Stimulated activated CD4-positive, alpha-beta T cell treated with anti-CD3 and anti-CD28 coated beads, Interleukin-15, amount 100 ng/mL, for 1 hour (primary cell): ENCODE measurements at places on chromosomes 4 and X.

- no peak for DNase-seq
Measured at GRCh38 chr4:156635051-156635450, 336.5 kb downstream of the PDGFC start.

DNA sequence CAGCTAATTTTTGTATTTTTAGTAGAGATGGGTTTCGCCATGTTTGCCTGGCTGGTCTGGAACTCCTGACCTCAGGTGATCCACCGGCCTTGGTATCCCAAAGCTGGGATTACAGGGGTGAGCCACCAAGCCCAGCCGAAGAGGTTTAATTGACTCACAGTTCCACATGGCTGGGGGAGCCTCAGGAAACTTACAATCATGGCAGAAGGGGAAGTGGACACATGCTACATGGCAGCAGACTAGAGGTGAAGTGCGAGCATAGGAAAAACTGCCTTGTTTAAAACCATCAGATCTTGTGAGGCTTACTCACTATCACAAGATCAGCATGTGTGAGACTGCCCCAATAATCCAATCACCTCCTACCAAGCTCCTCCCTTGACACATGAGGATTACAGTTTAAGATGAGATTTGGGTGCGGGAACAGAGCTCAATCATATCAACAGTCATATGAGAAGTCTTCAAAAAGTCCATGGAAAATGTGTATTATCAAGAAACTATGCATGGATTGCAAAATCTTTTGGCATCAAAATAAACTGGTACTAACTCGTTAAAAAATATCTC is 25.8 kb upstream of the RPL39 start:
- DNase-seq = no peak

GRCh38 chr4:122882857-122883735 is 39.3 kb downstream of the NUDT6 start:
- DNase-seq = no peak

DNA sequence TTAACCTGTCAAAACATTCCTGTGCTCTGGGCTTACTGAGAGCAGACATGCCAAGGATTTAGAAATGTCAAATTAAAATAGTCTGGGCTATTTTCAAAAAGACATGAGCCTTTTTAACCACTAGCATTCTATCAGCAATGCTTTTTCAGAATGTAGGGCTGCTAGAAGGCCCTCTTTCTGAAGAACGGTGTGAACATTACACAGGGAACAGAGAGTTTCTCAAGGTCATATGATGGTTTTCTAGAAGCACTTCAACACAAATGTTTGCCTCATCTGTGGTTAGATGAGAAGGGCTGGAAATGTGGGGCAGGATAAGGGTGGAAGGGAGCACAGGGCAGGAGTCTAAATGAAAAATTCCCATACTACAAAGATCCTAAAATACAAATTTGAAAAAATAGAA is 39.3 kb downstream of the GRIA3 start:
- DNase-seq = no peak

- no peak for DNase-seq
Measured at GRCh38 chrX:143854006-143854405, 29.9 kb upstream of the UBE2NL start.

DNA sequence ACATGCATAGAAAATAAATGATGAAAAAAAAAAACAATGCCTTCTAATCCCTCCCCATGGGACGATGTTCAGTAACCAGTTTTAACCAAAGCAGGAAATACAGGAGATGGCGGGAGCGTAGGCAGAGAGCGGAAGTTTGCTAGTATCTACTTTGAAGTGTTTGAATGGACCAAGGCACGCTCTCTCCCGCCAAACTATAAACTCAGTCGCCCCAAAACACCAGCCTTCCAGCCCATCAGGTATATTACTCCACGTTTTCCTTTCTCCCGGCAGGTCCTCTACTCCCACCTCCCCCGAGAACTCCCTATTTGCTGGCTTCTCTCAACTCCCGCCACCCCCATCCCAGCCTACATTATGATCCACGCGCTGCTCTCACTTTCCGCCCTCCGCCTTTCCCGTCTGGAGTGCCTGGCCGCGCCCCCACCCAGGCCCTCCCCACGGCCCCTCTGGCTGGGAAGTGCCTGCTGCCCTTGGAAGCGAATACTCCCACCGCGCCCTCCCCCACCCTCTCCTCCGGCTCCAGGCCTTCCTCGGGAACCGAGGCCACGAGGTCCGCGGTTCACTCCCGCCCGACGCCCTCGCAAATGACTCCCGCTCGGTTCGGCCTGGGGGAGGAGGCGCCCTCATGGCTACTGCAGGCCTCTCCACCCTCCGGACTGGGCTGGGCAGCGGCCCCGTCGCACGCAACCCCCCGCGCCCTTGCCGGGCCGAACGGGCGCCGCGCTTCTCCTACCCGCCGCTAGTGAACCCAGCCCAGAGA is 723 bp downstream of the DHX15 start:
- DNase-seq = peak; percentile 3

DNA sequence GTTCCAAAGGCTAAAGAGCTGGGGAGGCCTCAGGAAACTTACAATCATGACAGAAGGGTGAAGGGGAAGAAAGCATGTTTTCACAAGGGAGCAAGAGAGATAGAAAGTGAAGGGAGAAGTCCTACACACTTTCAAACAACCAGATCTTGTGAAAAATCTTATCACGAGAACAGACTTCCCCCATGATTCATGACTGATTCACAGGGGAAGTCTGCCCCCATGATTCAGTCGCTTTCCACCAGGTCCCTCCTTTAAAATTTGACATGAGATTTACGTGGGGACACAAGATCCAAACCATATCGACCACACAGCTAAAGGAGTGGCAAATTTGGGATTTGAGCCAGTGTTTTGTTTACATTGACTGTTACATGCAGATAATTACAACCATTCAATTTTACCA is 971.1 kb upstream of the HS3ST1 start:
- no peak for DNase-seq

- DNase-seq = no peak
Measured at GRCh38 chr4:147289181-147289580, 191.7 kb upstream of the EDNRA start.

GRCh38 chr4:183164963-183165362 is 65.9 kb downstream of the WWC2 start:
- DNase-seq = no peak

DNA sequence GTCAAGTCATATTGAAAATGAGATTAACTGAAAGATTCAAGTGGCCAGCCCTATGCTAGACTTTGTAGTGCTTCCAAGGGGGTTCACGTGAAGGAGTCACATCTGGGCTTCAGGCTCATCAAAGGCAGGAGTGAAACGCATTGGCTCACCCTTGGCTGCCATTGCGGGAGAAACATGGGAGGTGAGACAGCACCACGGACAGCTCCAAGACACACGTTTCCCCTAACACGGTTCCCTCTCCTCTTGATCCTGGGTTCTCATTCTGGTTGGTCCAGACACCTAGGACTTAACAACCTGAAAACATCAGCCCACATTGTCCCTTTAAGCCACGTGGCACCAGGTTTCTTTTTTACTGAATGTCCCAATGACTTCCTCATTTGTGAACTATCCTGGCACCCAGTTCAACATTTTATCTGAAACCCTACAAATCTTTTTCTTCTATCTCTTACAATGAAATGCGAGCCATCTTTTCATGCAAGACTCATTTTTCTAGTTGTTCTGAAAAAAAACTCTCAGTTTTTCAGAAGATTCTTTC is 279.0 kb upstream of the VCX3A start:
- DNase-seq = no peak
